ENCODE measurements at places on chromosomes 6 and 20.

GRCh38 chr6:12148841-12149240 lies 136.7 kb downstream of the HIVEP1 start:
- DNase-seq = no peak

GRCh38 chr20:49381558-49382493 lies 100.6 kb downstream of the KCNB1 start:
- DNase-seq = peak; percentile 74

GRCh38 chr20:48181261-48181935 lies 396.1 kb upstream of the SULF2 start:
- no peak for DNase-seq

GRCh38 chr20:32115211-32115767 lies 5.8 kb downstream of the TM9SF4 start:
- no peak for DNase-seq

DNA sequence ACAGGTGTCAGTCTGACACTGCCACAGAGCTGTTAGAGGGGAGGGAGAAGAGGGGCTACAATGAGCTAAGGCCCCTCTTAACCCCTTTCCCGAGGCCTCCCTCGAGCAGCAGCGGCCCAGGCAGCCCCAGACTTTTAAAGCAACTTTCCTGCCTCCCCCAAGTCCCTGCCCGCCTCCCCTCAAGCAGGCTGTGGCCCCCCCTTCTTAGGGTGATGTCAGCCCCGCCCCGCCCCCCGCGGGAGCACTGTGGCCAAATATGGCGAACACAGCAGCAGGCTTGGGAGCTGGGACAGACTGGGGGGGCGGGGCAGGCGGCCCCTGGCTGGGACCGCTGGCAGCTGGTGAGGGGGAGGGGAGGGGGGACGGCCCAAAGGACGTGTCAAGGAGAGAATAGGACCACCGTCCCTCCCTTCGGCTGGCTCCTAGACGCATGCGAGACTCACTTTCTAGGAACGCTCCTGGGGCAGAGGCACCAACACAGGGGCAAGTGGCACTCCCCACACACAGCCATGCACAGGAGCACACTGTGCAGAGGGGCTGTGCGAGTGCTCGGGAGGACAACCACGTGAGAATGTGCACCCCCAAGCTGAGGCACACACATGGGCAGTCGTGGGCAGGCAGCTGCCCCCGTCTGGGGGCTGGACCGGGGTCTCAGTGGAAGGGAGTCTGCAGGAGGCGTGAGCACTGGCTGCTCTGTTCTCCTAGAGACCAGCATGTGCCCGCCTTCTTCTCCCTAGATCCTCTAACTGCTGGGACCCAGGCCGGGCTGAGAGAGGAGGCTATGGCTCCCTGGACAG lies 6.7 kb downstream of the TEAD3 start:
- DNase-seq = no peak

- DNase-seq = no peak
These were observed 920.1 kb upstream of the FLRT3 start for GRCh38 chr20:15257569-15257870.

DNA sequence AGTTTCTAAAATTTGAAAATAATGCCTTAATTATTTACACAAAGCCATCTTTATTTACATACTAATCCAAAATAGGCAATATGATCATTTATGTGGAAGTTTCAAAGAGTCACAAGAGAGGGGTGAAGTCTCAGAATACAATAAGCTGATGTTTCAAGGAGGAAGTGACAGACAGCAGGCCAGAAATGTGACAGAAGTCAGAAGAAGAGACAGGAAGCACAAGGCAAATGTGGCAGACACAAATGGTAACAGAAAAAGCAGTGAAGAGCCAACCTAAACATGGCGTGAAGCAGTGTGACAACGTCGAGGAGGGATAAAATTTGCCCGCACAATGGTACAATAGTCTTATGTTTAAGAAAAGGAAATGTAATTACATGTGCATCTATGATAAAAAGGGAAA lies 59.8 kb downstream of the SHPRH start:
- no peak for DNase-seq

DNA sequence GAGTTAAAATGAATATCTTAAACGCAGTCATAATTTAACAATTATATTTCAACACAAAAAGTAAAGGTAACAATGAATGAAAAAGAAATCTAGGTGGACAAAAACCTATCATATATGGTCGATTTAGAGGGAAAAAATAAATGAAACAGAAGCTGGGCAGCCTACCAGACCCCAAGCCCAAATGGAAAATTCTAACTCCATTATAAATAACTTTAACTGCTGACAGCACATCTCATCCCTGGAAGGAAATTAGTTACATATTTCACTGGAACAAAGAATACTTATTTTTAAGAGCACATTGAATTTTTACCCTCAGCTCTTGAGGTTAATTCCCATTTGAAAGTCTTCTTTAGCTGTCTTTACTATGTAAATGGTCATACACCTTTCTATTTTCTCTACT lies 39.1 kb downstream of the COL12A1 start:
- DNase-seq = no peak

DNA sequence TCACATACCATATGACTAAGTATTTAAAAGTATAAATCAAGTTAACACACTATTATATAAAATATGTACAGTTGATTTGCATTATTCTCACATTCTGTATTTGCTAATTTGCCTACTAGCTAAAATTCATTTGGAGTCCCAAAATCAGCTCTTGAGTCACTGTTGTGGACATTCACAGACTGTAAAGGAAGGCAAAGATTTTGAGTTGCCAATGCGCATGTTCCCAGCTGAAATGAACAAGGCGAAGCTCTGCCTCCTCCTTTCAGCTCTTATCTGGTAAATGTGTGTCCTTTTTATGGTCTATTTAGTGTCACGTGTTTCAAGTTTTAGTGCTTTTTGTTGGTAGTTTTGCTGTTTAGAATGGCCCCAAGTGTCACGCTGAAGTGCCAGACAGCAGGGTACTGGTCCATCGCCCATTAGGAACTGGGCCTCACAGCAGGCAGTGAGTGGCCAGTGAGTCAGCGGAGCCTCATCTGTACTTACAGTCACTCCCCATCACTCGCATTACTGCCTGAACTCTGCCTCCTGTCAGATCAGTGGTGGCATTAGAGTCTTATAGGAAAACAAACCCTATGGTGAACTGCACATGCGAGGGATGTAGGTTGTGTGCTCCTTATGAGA lies 87.2 kb upstream of the ADTRP start:
- DNase-seq = no peak

DNA sequence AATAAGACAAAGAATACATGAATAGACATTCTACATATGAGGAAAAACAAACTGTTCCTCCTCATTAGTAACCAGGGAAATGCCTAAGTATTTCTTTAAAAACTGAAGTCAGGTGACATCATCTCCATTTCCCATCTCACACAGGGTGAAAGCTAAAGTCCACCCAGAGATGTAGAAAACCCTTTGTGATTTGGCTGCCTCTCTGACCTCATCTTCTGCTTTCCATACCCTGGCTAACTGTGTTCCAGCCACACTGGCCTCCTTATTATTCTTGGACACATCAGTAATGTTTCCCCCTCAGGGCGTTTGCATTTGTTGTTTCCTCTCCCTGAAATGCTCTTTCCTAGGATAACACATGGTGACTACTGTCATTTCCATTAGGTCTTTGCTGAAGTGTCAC lies 40.4 kb downstream of the ESF1 start:
- DNase-seq = no peak

- no peak for DNase-seq
These were observed 111.6 kb upstream of the EDN1 start for GRCh38 chr6:12178521-12178920.

GRCh38 chr20:31698803-31699718 lies 23.6 kb downstream of the BCL2L1 start:
- DNase-seq = peak; percentile 98

DNA sequence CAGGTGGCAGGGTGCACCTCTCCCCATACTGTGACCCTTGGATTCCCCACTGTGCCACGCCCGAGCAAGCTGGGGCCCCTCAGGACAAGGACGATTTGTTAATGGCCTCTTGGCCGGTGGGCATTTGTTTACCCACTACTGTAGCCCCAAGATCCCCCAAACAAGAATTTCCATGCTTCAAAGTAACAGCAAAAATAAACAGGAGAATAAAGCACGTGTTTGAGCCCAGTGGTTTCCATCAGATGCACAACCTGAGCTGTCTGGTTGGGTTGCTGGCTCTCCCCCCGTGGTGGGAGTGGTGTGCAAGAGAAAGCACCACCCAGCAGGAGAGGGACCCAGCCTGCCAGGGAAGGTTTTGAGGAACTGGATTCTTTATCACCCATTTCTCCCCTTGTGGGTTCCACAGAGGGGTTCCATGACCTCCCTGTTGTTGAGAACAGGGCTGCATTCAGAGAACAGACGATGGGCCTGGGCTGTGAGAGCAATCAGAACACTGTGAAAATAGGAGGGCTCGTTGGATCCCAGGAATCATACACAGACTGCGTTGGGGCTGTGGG lies 4.8 kb downstream of the CD93 start:
- DNase-seq = no peak

DNA sequence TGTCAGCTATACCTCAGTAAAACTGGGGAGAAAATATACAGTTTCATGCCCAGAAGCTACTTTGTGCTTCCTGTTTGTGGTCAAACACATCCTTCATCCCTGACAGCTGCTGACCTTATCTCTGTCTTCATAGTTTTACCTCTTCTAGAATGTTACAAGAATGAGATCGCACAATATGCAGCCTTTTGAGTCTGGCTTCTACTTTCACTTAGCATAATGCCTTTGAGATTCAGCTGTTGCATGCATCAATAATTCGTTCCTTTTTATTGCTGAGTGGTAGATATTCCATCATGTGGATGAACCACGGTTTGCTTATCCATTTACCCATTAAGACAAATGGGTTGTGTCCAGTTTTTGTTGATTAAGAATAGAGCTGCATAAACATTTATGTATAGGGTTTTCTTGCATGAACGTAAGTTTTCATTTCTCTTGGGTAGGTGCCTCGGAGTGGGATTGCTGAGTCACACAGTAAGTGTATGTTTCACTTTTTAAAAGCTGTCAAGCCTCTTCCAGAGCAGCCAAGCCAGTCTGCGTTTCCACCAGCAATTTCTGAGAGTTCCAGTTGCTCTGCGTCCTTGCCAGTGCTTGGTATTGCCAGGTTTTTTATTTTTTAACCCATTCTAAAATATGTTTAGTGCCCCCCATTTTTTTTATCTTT lies 86.6 kb upstream of the PAX1 start:
- no peak for DNase-seq

- no peak for DNase-seq
These were observed 1.6 kb upstream of the MDGA1 start for GRCh38 chr6:37699138-37699766.

GRCh38 chr6:139369568-139370282 lies 4.7 kb downstream of the CITED2 start:
- DNase-seq = peak; percentile 54

- DNase-seq = no peak
These were observed 393.6 kb upstream of the JAG1 start for GRCh38 chr20:11067359-11067758.

DNA sequence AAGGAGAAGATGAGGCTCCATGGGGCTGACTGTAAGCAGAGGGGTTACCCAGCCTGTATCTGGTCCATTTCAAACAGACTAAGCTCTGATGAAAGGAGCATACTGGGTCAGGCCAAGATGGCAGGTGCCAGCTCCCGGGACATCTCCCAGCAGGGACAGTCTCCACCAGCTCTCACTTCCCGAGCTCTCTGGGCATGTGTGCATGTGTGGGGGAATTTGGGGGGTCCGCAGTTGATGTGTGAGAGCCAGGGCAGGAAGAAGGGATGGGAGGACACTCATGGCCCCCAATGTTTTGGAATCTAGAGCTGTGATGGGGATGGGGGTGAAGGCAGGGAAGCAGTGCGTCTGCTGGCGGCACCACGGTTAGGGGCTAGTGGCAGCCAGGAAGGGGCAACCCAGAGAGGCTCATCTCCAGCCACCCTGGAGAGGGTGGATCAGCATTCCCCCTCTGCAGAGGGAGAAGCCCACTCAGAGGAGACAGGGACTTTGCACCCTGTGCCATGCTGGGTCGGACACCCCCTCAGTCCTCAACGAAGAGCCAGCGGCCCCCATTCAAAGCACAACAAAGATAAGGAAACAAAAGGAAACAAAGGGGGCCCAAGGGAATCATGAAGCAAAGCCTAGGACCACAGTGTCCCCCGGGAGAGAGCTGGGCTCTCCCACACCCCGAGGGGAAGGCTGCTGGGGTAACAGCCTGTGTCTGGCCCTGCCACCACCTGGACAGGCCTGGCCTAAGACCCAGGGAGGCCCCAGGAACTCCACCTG lies 52.4 kb downstream of the DSTN start:
- no peak for DNase-seq

DNA sequence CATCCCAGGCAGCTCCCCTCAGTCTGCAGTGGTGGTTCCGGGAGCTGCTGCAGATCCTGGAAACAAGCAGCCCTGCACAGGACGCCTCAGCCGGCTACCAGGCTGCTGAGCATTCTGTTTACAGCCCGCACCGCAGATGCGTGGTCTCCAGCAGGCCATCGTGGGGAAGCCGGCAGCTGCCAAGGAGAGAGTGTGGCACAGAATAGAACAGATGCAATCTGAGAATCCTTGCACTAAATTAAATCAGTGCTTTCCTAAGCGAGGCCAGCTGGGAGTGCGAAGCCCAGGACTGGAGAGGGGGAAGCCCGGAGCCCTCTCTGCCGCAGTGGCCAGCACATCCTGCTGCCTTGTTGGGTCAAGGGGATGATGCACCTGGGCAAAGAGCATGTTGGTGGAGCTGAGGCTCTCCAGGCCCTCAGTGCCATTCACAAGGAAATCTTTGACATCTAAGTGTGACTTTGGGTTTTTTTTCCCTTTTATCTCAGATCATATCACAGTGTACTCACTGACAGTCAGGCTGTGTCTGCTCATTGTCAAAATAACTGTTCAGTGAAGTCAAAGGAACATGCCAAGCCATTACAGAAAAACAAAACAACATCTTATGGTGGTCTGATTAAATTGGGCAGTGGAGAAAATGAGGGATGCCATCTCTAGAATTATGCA lies 118.1 kb downstream of the SYNDIG1 start:
- DNase-seq = no peak

DNA sequence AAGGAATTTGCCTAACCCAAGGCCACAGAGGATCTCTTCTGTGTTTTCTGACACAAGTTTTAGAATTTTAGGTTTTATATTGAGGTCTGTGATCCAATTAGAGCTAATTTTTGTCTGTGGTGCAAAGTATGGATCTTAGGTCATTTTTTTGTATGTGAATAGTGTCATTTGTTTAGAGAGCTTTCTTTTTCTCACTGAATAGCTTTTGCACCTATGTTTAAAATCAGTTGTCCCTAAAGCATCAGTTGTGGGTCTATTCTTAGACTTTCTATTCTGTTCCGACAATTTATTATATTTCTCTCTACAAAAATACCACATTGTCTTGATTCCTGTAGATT lies 341 bp upstream of the MCM9 start:
- DNase-seq = no peak

- no peak for DNase-seq
These were observed 414.0 kb downstream of the MAFB start for GRCh38 chr20:40274912-40275533.

GRCh38 chr20:51037532-51038115 lies 14.7 kb upstream of the KCNG1 start:
- DNase-seq = no peak

DNA sequence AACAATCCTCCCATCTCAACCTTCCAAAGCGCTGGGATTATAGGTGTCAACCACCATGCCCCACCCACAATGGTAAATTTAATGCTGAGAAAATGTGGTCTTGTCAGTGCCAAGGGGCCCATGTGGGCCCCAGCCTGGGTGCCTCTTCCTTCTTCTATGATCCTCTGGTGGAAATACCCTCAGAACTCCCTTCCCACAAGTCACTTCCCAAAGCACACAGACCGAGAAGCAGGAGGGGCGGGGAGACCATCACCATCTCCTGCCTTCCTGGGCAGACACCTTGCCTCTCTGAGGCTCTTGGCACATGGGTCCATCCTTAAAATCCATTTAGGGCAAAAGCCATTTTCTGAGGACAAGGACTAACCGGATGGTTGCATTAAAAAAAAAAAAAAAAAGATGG lies 59.0 kb downstream of the NOL4L start:
- DNase-seq = no peak

Data from DMS79 treated with DMSO at 0.1 percent for 48 hours (cell line).